ENCODE measurements at places on chromosomes 2 and 18.

DNA sequence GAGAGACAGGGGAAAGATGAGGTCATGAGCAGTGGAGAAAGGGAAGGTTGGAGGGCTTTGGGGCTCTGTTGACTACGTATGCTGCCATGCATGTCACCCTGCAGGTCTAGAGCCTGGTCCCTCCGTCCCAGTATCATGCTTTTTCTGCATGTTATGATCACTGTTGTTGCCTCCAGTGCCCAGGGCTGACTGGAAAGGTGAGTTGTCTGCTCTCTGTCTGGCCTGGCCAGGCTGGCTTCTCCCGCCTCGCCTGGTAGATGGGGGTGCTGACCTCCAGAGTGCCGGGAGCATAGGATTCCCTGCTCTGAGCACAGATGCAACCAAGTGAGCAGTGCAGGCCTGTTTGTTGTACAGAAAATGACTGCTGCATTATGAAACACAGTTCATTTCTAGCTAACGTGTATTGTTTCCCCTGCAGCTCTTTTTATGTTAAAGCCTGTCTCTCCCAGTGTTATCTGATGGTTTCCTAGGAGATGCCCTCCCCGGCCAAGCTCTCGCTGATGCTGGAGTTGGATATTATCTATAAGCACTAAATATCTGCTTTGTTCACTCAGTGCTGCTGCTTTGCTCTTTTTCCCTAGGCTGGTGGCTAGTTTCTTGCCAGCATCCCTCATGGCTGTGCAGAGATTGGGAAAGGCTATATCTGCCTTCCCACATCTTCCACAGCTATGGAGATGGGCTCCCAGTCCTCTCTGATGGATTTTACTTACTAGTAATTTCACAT lies 158.2 kb downstream of the TDRD15 start:
- no peak for DNase-seq

- DNase-seq, result peak; percentile 98
These were observed 10.4 kb downstream of the ERFE start for GRCh38 chr2:238169048-238169707.

DNA sequence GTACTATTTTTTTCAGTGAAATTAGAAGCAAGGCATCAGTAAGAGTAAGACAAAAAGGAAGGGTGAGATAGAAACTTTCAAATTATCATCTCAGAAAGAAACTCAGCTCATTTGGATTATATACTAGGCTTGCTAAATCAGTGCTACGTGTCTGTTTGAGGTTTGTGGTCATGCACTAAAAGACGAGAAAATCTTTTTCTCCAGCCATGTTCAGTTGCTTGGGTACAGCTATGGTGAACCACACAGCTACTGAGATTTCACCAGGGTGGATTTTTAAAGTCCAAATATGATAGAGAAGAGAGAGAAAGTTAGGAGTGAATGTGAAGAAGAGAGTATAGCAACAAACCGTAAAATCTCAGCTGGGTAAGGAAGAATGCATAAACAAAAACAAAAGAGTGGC lies 161.6 kb downstream of the PTH2R start:
- no peak for DNase-seq

DNA sequence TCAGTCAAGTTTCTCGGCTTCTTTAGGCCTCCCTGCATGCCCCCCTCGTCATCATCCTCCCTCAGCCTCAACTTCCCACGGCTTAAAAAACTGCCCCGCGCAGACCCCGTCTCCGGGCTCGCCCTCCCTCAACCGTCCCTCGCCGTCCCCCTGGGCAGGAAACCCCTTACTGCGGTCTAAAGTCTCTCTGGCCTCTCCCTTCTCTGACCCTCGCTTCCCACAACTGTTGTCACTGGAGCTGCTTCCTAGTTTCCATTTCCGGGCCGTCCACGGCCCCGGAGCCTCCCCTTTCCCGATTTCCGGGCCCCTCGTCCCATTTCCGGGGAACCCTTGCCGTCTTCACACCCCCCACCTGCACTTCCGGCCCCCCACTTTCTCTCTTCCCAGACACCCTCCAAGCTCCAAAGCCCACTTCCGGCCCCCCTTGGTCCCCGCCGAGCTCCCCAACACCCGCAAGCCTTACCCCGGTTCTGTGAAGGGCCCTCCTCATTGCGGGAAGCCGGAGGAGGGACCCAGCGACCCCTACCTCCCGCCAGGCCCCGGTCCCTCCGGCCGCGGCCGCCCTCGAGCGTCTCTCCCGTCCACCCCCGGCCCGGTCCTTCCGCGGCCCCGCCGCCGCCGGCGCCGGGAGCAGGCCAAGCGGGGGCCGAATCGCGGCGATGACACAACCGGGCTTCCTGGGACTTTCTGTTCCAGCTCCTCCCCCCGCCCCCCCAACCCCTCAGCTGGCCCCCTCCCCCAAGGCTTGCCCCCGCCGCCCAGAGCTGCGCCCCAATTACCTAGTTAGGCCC lies 513 bp downstream of the TRIP12 start:
- DNase-seq, result peak; percentile 42

DNA sequence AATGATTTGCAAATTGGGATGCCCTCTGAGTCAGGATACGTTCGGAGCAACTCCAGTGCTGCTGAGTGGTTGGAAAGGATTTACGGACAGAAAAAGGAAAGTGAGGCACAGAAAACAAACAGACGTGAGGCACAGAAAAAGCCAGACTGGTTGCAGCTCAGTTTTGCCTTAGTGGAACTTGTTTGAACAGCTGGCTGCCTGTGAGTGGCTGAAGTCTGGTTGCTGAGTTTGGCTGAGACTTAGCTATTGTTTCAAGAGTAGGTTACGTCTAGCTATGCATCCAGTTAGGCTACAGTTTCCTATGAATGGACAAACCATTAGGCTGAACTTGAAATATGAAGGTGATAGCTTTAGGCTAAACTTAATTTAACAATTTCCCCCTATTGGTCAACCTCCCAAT lies 256.6 kb downstream of the VAPA start:
- DNase-seq, result no peak

DNA sequence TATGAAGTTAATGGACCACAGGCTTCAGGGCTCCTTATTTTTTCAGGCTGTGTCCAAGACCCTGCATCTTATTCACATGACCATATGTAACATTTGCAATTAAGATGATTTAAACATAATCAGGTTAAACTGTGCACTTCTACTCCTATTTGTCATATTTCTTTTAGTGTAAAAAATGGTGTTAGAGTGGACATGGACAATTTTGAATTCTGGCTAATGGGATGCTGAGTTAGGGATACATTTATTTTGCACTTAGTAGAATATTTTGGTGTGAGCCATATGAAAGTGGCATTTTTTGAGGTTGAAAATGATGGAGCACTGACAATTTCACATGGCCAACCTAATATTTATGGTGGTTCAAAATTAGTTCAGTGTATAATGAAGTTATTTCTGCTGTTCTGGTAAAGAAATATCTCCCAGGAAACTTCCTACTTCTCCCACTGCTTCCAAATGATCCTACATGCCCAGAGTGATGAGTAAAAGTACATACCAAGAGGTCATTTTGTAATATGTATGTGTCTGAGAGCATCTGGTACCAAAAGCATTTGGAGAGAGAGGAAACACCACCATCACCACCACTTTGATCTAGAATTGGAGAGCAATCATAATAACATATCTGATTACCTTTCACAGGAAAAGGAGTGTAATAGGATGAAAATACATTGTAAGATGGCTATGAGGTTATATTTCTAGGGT lies 36.0 kb downstream of the GULP1 start:
- DNase-seq, result no peak

DNA sequence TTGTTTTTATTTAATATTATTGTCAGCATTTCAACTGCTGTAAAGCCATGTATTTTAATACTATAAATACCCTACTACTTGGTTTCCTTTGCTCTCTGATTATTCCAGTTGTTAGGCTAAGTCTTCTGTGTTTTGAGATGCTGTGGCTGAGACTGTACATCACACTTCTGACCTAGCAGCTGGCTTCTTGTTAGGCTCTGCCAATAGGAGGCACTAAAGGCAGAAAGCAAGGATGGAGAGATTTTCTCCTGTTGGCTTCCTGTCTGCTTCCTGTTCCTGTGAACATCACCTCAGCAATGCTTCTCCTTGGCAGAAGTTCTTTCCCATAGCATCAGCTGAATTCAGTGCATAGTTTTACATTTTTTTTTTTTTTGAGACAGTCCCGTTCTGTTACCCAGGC lies 68.3 kb upstream of the YPEL5 start:
- DNase-seq, result no peak

- DNase-seq, result no peak
These were observed 210.2 kb downstream of the TSN start for GRCh38 chr2:121965661-121966060.

DNA sequence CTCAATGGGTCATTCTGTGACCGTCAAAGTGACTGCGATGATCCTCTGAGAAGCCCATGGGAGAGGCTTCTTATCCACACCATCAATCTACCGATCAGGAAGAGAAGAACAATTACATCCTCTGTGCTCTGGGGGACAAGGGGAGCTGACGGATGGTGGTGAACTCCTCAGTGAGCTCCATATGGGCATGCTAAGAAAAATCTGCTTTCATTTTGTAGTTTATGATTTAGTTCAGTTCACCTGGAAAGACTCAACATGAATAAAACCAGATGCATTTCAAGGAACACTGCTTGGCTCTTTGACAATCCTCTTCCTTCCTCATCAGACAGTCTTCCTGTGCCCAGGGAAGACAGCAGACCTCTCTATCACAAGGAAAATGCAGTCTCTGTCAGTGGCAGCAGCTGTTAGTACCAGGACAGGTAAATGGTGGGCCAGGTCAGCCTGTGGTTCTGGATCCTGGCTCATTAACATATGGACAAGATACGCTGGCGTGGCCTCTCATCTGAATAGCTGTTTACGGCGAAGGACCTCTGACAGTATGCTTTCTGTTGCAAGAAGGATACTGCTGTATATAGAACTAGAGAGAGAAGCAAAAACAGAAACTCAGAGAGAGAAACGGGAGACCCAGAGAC lies 176.9 kb downstream of the BCL2 start:
- DNase-seq, result no peak

DNA sequence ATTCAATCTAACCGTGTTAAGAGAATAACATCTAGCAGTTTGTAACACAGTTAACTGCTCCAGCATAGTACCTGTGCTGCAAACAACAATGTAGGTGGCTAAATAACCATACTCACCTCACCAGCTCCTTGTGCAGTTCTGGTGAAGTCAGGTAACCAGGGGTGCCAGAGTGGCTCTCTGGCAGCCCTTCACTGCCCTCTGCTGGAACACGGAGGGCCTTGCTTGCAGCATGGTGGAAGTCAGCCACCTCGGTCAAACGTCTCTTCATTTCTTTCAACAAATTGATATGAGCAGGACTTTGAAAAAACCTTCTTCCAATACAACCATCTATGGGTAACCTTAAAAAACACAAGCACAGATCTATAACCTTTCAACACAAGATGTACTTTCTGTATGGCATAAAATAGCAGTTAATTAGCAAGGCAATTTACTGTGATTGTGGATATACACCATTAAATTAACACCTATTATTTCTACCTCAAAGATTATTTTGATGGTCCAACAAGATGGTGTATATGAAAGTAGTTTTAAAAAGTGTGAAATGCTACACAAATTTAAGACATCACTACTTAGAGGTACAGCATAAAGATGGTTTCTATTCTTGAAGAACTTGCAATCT lies 56.6 kb downstream of the EPG5 start:
- DNase-seq, result peak; percentile 48

- DNase-seq, result no peak
These were observed 163.8 kb upstream of the GALNT5 start for GRCh38 chr2:157093666-157094065.

- peak; percentile 29 for DNase-seq
These were observed 6.6 kb upstream of the OXER1 start for GRCh38 chr2:42770288-42771131.

GRCh38 chr2:113240150-113240914 lies 38.4 kb downstream of the PAX8 start:
- DNase-seq, result peak; percentile 94

DNA sequence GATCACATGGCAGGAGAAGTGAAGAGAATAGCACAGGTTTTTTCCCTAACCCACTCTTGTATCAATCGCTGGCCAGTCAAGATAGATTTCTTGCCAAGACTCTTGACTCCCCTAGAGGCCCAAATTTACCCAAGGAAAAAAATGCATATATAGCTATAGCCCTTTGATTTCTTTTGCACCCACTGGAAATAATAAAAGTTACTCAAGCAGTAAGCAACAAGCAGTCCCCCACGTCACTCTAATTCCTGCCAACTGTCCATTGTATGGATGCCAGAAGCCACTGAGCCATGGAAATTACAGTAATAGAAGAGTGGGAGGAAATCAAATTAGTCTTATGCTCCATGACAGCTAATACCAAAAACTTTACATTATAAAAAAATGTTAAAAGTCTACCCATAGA lies 125.3 kb upstream of the SLC39A10 start:
- peak; percentile 83 for DNase-seq

DNA sequence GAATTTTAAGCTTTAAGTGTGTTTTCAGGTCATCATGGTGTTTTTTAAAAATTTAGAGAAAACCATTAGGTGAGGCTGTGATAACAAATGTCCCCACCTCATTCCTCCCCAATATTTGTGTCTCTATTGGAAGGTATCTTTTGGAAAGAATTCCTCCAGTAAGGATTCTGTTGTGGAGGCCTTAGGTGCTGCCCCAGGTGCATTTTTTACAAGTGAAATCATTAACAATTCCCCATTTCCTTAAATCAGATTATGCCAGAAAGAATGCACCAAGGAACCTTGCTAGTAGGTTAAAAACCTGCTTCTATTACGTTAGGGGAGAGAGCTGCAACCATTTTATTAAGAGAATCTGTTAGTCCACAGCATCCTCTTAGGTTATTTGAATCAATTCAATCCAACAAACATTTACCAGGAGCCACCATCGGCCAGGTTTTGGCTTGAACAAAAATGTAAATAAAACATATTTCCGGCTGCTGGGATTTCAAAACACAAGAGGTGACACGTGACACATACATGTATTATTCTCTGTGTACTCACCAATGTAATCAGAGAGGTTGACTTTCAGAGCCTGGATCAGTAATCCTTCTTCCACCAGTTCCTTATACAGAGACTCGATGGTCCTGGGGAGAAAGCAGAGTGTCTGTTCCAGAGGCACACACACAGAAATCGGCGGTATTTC lies 112.5 kb upstream of the ASB18 start:
- no peak for DNase-seq

DNA sequence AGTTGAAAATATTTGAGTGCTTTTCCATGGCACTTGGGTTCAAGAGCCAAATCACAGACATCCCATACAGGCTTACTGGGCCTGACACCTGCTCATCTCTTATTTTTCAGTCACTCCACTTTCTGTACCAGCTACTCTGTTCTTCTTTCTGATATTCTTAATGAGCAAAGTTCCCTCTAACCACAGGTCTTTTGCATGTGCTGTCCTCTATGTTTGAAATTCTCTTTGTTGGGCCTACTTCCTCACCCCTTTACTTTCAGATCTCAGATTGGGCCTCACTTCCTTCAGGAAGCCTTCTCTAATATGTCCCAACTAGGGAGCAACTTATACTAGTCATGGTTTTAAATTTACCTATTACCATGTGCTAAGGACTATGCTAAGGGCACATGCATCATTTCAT lies 81.8 kb upstream of the RBMS1 start:
- DNase-seq, result no peak

DNA sequence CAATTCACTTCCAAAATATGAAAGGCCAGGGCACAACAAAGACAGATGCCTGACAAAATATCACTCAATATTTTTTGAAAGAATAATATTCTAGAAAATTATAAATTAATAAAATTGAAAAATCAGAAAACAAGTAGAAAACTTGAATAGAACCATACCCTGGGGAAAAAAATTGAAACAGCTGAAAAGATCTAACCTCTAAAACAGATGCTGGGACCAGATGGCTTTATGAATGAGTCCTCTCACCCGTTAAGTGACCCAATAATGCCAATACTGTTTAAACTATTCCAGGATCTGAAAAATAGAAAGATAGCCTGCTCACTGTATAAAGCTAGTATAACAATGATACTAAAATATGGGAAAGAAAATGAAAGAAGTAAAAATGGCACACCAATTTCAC lies 322.3 kb upstream of the VWC2L start:
- DNase-seq, result no peak

GRCh38 chr2:20103530-20103929 lies 52.1 kb upstream of the LAPTM4A start:
- no peak for DNase-seq

All from fibroblast of lung (primary cell).